ENCODE measurements at places on chromosomes 4 and X. TPM values are rescaled to one million over a fixed set of nuclear protein-coding genes. Genes with fewer than 3 reads are reported as not detected.
A peak's percentile ranks its signal among the peaks of the same experiment; 100 is the strongest.

DNA sequence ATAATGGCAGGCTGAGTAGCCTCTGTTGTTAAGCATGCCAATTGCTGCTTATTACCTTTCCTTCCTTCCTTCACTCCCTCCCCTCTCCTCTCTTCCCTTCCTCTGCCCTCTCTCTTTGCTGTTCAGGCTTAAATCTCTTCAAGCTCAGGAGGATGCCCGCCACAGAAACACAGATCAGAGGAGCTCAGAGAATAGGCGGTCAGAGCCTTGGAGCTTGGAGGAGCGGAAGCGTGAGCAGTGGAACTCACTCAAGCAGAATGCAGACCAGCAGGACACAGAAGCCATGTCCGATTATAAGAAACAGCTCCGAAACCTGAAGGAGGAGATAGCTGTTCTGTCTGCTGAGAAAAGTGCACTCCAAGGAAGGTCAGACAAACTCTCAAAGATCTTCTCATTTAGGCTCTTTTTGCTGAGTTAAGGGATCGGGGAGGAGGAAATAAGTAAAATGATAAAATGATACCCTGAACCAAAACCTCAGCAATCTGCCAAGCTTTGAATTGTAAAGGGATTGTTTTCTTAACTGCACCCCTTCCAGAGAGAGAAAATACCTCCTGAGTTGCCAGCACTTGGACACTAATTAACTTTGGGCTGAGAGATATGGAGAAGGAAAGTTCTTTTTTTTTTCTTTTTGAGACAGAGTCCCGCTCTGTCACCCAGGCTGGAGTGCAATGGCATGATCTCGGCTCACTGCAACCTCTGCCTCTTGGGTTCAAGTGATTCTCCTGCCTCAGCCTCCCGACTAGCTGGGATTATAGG lies 20.9 kb downstream of the SPATA18 start:
- no peak overlapping the region for H3K27ac ChIP-seq
- H3K36me3 ChIP-seq = no peaks in the 10 kb centered on the region

DNA sequence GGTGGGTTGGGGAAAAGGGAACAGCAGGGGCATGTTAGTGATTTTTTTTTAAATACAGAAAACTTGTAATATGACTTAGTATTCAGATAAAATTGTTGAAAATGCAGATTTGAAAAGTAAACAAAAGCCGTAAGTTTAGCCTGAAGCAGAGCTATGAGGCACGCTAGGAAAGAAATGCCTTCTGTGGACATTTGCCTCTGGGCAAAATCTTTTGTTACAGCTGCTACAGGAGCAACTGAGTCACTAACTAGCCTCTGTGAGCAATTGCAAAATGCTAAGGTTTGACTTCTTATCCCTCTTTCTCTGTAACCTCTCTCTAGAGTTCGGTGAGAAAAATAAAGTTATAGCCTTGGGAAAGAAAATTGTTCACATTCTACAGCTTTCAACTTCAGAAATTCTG lies 350.0 kb downstream of the SLC7A11 start:
- peaks cover 6% of the 10 kb centered on the region for H3K4me1 ChIP-seq
- H3K27me3 ChIP-seq = no peaks in the 10 kb centered on the region
- H3K27ac ChIP-seq = no peak overlapping the region
- no peaks in the 10 kb centered on the region for H3K36me3 ChIP-seq
- no peak overlapping the region for H3K4me3 ChIP-seq

DNA sequence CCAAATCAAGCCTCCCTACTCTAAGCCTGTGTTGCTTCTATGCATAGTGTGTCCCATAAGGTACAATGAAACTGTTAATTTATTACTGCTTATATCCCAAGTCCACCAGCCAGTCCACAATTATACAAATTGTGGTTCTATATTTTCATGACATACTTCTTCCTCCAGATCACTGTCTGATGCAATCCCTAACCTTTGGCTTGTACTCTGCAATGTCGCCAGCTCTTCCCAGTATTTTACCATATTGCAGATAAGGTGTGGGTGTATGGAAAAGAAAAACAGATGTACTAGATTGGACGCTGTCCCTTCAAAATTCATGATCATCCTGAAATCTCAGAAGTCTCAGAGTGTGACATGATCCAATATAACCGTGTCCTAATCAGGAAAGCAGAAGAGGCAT lies 286.2 kb downstream of the GASK1B start:
- H3K36me3 ChIP-seq = no peaks in the 10 kb centered on the region
- no peaks in the 10 kb centered on the region for H3K27me3 ChIP-seq
- no peak for DNase-seq
- no peak overlapping the region for H3K4me3 ChIP-seq
- H3K4me1 ChIP-seq = no peaks in the 10 kb centered on the region

GRCh38 chrX:46125111-46125510 lies 420.1 kb downstream of the ZNF674 start:
- no peaks in the 10 kb centered on the region for H3K27me3 ChIP-seq
- no peak overlapping the region for H3K4me3 ChIP-seq
- peak overlapping the region; percentile 52 for H3K27ac ChIP-seq
- H3K36me3 ChIP-seq = no peaks in the 10 kb centered on the region
- H3K4me1 ChIP-seq = no peaks in the 10 kb centered on the region

- no peak overlapping the region for H3K27ac ChIP-seq
- no peaks in the 10 kb centered on the region for H3K4me1 ChIP-seq
- DNase-seq = no peak
- no peaks in the 10 kb centered on the region for H3K27me3 ChIP-seq
- no peaks in the 10 kb centered on the region for H3K36me3 ChIP-seq
Measured at GRCh38 chr4:100707786-100708185, 190.0 kb upstream of the EMCN start.

GRCh38 chr4:174579421-174579820 lies 57.1 kb upstream of the HPGD start:
- no peak for DNase-seq
- no peaks in the 10 kb centered on the region for H3K27me3 ChIP-seq
- no peaks in the 10 kb centered on the region for H3K36me3 ChIP-seq
- H3K27ac ChIP-seq = no peak overlapping the region
- no peak overlapping the region for H3K4me3 ChIP-seq
- H3K4me1 ChIP-seq = no peaks in the 10 kb centered on the region

DNA sequence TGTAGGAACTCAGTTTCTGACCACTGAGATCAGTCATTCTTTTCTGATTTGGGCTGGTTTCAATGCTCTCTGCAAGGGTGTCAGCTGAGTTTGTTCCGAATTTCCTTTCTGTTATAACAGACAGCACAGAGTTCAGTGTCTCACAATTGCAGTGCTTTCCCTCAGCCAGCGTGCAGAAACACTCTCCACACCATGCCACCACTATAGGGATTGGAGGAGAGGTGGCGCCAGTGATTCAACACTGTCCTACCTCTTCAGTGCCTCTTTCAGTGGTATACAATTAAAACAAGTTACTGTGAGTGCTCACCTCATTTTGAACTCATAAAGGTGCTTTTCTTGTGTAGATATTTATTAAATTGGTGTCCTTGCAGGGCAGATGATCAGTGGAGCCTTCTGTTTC lies 413.2 kb upstream of the CXorf51B start:
- H3K4me1 ChIP-seq = no peaks in the 10 kb centered on the region
- no peaks in the 10 kb centered on the region for H3K36me3 ChIP-seq
- DNase-seq = no peak
- no peaks in the 10 kb centered on the region for H3K27me3 ChIP-seq

DNA sequence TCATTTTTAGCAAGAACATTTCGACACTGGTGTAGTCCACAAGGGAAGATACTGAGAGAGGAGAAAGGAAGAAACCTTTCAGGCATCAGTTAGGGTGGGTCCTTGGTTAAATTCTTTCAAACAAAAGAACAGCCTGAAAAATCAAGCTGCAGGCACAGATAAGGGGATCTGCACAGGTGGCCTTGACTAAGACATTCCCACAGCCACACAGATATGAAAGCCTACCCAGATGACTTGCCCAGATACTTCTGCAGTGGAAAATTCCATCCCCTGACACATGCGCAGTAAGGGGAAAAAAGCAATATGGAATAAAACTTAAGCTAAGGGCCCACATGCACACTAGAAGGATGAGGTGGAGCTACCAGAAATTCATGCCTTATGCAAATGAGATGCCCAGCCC lies 8.9 kb upstream of the TMEM165 start:
- H3K4me1 ChIP-seq = no peaks in the 10 kb centered on the region
- H3K4me3 ChIP-seq = no peak overlapping the region
- H3K36me3 ChIP-seq = no peaks in the 10 kb centered on the region
- no peak for DNase-seq
- no peaks in the 10 kb centered on the region for H3K27me3 ChIP-seq
- H3K27ac ChIP-seq = no peak overlapping the region

- DNase-seq = no peak
- no peak overlapping the region for H3K27ac ChIP-seq
- no peaks in the 10 kb centered on the region for H3K36me3 ChIP-seq
- no peak overlapping the region for H3K4me3 ChIP-seq
- no peaks in the 10 kb centered on the region for H3K4me1 ChIP-seq
Measured at GRCh38 chrX:97399400-97399799, 515.7 kb downstream of the RPA4 start.

- no peaks in the 10 kb centered on the region for H3K36me3 ChIP-seq
- no peak overlapping the region for H3K4me3 ChIP-seq
- no peaks in the 10 kb centered on the region for H3K4me1 ChIP-seq
- DNase-seq = no peak
Measured at GRCh38 chr4:2274320-2275043, 12.6 kb upstream of the MXD4 start.

- no peak overlapping the region for H3K27ac ChIP-seq
- H3K27me3 ChIP-seq = no peaks in the 10 kb centered on the region
Measured at GRCh38 chrX:102129473-102129872, 4.0 kb downstream of the TCEAL2 start.

GRCh38 chrX:39764441-39764914 lies 333.3 kb downstream of the BCOR start:
- DNase-seq = no peak
- no peaks in the 10 kb centered on the region for H3K27me3 ChIP-seq
- H3K4me1 ChIP-seq = no peaks in the 10 kb centered on the region
- H3K4me3 ChIP-seq = no peak overlapping the region
- H3K36me3 ChIP-seq = no peaks in the 10 kb centered on the region
- H3K27ac ChIP-seq = no peak overlapping the region

DNA sequence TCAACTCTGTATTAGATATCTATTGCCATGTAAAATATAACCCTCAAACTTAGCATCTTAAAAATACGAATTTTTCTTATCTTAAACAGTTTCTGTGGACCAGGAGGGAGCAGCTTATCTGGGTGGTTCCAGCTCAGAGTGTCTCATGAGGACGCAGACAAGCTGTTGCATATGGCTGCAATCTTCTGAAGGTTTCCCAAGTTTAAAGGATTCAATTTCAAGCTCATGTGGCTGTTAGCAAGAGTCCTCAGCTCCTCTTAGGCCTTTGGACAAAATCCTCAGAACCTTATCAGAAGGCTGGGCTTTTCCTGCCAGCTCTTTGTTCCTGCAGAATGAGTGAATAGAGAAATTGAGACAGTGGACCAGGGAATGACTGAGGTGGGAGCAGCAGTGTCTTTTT lies 2.8 kb upstream of the CTSO start:
- no peaks in the 10 kb centered on the region for H3K36me3 ChIP-seq
- no peaks in the 10 kb centered on the region for H3K27me3 ChIP-seq
- no peak for DNase-seq
- peaks cover 3% of the 10 kb centered on the region for H3K4me1 ChIP-seq
- no peak overlapping the region for H3K27ac ChIP-seq
- no peak overlapping the region for H3K4me3 ChIP-seq

DNA sequence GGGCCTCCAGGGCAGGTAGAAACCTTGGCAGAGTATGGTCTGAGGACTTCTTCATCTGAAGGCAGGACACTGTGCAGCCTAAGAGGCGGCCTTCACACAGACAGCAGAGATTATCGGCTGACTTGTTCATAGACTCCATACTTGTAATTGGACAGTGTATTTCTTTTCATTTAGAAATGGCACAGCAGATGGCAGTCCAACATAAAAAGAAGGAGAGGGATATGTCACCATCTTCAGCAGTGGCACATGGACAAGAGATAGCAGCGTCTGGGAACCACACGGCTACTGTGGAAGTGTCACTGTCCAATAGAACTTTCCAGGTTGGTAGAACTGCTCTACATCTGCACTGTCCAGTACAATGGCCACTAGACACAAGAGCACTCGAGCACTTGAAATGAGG lies 21.7 kb upstream of the GEMIN8 start:
- no peaks in the 10 kb centered on the region for H3K36me3 ChIP-seq
- DNase-seq = no peak
- no peaks in the 10 kb centered on the region for H3K4me1 ChIP-seq
- H3K27ac ChIP-seq = no peak overlapping the region
- H3K4me3 ChIP-seq = no peak overlapping the region
- no peaks in the 10 kb centered on the region for H3K27me3 ChIP-seq

GRCh38 chr4:100466501-100466900 lies 51.3 kb downstream of the EMCN start:
- DNase-seq = no peak
- no peak overlapping the region for H3K4me3 ChIP-seq

GRCh38 chr4:59180969-59181368 lies 2019.2 kb upstream of the ADGRL3 start:
- H3K4me3 ChIP-seq = no peak overlapping the region
- DNase-seq = no peak
- H3K36me3 ChIP-seq = no peaks in the 10 kb centered on the region

DNA sequence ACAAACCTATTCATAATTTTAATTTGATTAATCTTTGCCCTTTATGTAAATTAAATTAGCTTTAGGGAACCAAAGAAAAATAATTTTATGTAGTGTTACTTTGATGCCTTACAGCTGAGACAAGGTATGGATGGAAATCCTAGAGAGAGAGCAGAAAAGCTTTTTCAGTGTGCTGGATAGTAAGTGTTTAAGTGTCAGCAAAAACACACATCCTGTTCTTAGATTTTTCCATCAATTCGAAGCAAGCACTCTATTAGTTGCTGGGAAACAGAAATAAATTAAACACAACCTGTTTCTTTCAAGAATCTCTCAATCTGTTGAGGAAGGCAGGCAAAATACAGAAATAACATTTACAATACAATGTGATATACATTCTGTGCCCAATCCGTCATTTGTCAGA lies 327.8 kb downstream of the GALNTL6 start:
- no peak overlapping the region for H3K27ac ChIP-seq
- no peak overlapping the region for H3K4me3 ChIP-seq
- no peaks in the 10 kb centered on the region for H3K4me1 ChIP-seq
- H3K36me3 ChIP-seq = no peaks in the 10 kb centered on the region

Gene MAOA
- 78.8 TPM for total RNA-seq

Gene SLC34A2
- not detected for total RNA-seq

Gene CLCN5
- total RNA-seq = 8.0 TPM

Gene F8A1
- total RNA-seq = 13.7 TPM

Gene NDP
- not detected for total RNA-seq

All from esophagus squamous epithelium (tissue), 5 donors.